ENCODE measurements at places on chromosomes 11 and 22. TPM values are rescaled to one million over a fixed set of nuclear protein-coding genes. Genes with fewer than 3 reads are reported as not detected.

Gene OR51B5
- total RNA-seq, result 0.29 TPM

Gene FUT4
- 4.9 TPM for total RNA-seq

Gene MTFP1
- 4.7 TPM for total RNA-seq

Gene GATD1
- total RNA-seq, result 29.7 TPM

Gene TMEM191B
- total RNA-seq, result not detected

Gene GPR137
- total RNA-seq, result 21.2 TPM

Gene RIMBP3C
- total RNA-seq, result 0.15 TPM

Gene ATF4
- 296 TPM for total RNA-seq

Gene BRSK2
- 0.99 TPM for total RNA-seq

Gene IL18
- total RNA-seq, result 0.87 TPM

Gene SLC22A9
- not detected for total RNA-seq

Gene NLRP6
- total RNA-seq, result not detected

Gene TMPRSS4
- not detected for total RNA-seq

Gene GRAMD1B
- total RNA-seq, result 3.1 TPM

Gene GAL3ST3
- not detected for total RNA-seq

Gene HBG1
- not detected for total RNA-seq

Gene RIN1
- total RNA-seq, result 44.8 TPM

Gene IRF7
- 11.9 TPM for total RNA-seq

Gene GAB4
- total RNA-seq, result not detected

Gene CDC42BPG
- 0.15 TPM for total RNA-seq

Gene DDI1
- total RNA-seq, result not detected

Gene IGSF9B
- 0.15 TPM for total RNA-seq

Gene PLAAT5
- not detected for total RNA-seq

Gene SLCO2B1
- total RNA-seq, result under 0.01 TPM

Gene ELFN2
- under 0.01 TPM for total RNA-seq

Gene C22orf31
- total RNA-seq, result 0.15 TPM

Gene SLC5A12
- total RNA-seq, result not detected

Gene OR5J2
- total RNA-seq, result not detected

All from smooth muscle cell of trachea (primary cell).